Stimulated activated CD4-positive, alpha-beta T cell treated with anti-CD3 and anti-CD28 coated beads, Interleukin-15, amount 100 ng/mL, for 1 hour (primary cell): ENCODE measurements at places on chromosomes 7 and 10.
A peak's percentile ranks its signal among the peaks of the same experiment; 100 is the strongest.

- DNase-seq = no peak
Observed at GRCh38 chr7:107914831-107915230, 23.8 kb downstream of the DLD start.

GRCh38 chr7:84042110-84042539 is 152.5 kb downstream of the SEMA3A start:
- no peak for DNase-seq

- DNase-seq = no peak
Observed at GRCh38 chr10:65112573-65112972, 1591.4 kb downstream of the REEP3 start.

DNA sequence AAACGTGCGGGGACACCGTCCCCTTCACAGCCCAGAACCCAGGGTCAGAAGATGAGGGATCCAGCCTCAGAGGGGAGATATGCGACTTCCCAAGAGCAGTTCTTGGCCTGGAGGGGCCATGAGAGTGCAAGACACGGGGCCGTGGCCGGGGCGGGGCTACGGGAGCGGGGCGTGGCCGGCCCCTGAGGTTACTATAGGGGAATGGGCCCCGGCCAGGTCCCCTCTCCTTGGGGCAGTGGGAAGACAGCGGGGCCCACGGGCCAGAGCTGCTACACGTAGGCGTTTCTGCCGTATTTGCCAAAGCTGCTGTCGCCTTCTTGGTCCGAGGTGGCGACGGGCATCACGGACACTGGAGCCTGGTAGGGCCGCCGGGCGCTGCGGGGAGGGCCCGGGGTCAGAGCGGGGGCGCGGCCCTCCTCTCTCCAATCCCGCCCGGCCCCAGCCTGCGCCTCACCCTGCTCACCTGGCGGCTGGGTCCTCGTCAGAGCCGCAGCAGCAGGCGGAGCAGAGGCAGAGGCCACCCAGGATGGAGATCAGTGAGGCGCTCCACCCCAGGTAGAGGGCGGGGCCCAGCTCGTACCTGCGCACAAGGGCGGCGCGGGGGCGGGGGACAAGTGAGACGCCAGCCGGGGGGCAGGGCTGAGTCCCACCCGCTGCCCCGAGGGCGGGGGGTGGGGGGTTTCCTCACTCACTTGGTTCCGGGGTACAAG is 5.3 kb downstream of the CLDN15 start:
- DNase-seq = no peak

GRCh38 chr10:122499012-122499411 is 37.7 kb downstream of the HTRA1 start:
- no peak for DNase-seq

DNA sequence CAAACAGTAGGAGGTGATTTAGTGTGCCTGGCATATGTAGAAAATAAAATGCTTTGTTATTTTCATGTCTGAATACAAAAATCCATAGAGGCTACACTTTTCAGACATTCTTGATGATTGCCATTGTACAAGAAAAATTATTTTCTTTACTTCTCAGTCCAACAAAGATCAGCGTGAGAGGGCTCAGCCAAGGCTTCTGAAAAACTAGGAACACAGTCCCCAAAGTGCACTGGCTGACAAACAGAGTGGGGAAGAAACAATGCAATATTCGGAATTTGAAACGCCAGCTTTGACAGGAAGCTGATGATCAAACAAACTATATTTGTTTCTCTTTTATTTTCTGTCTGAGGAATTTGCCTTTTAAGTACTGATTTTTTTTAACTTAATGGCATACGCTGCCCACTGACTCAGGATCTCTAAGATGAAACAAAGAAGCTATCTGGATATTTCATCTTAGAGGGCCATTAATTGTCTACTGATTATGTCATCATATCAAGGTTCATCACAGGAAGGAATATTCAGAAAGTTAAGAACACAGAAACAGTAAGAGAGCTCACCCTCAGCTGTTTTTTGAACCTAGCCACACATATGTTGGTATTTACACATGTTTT is 197.0 kb upstream of the INHBA start:
- no peak for DNase-seq

DNA sequence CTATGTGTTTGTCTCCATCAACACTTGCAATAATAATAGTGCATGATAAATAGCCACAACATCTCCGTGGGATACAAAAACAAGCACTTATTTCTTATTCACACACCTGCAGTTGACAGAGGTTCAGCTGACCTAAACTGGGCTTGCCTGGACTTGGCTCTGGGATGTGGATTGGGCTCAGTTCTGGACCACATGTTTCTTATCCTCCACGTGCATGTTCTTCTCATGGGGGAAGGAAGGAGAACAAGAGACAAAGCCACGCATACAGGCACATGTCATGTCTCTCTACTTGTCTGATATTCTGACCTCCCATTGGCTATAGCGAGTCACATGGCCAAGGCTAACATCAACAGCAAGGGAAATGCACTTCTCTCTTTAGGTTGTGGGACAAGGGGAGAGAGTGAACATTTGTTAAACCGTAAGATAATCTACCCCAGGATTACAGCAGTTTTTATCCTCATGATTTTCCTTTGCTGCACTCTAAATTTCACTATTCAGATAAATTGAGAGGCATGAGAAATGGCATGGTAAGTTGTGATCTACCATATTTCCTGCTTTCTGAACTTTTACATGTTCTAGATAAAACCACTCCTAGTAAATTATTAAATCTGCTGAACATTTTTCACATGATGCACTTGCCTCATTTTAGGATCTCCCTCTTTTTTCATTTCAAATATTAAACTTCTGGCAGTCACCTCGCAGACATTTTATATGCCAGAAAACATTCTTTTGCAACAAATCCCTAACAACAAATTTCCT is 33.7 kb downstream of the CFAP58 start:
- no peak for DNase-seq

- DNase-seq = no peak
Observed at GRCh38 chr7:29953726-29954347, 35.8 kb downstream of the SCRN1 start.

DNA sequence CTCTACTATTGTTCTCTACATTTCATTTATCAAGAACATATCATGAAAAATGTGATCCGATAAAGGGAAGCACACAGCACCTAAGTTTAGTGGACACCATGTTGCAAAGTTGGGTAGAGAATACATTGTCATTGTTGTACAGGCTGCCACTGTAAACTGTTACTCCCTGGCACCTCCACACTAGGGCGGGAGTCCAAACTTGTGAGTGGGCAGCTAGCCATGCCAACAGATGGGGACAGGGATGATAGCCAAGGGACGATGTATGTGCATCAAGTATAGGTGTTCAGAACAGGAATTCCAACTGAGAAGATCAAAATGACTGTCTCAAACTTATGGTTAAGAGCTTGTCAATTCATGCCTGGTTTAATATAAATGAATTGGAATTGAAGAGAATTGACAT is 31.1 kb upstream of the COMMD3 start:
- no peak for DNase-seq

- DNase-seq = no peak
Observed at GRCh38 chr7:72785166-72785955, 42.6 kb downstream of the TYW1B start.

DNA sequence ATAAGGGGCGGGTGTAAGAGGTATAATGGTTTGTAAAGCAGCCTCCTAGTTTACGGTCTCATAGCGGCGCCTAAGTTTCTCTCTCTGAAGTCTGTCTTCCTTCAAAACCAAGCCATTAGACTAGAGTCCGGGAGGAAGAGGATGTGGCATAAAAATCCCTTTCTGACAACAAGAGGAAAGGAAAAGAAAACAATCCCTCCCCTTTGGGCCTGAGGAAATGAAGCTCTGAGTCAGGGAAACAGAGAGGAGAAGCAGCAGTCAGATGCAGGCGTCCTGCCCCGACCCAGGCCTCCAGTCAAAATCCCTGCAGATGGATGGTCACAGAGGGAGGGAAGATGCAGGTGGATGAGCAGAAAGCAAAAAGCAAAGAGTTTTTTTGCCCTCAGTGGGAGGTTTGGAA is 23.7 kb downstream of the PARP12 start:
- DNase-seq = no peak

DNA sequence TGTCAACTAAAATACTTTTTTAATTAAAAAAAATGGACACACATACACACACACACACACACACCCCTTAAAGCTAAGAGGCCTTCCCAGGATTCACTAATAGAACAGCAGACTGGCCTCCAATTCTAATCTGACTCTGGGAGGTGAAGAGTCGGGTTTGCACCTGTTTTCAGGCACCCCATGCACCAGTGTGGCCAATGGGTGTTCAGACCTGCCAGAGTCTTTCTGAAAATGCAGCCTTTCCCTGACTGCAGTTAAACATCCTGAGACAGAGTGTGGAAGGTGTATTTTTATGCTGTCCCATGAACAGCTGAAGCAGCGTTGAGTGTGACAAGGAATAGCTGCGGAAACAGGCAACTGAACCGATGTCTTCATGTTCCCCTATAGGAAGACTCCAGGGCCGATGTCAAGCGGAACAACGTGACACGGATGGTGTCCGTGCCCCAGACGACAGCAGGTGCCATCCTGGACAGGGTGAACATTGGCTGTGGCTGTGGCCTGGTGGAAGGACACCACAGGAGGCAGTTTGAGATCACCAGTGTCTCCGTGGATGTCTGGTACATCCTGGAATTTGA is 74.6 kb upstream of the LYZL2 start:
- DNase-seq = no peak

- no peak for DNase-seq
Observed at GRCh38 chr7:136104269-136104603, 127.1 kb upstream of the MTPN start.

DNA sequence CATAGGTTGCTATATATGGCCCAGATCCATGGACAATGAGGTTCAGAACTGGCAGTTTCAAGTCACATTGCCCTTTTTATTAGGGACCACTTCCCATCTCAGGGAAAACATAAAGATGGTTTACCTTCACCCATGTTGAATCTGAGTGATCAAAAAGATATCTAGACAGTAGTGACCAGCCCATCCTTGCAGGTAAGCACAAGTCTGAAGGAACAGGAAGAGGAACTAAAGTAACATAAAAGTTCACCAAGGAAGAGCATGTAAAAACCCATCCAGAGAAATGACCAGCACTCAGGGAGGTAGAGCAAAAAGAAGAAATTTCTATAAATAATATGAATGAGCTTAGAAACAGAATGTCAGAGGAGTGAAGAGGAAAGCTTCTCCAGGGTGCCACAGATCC is 382.5 kb downstream of the PARD3 start:
- DNase-seq = no peak

- DNase-seq = no peak
Observed at GRCh38 chr7:123367031-123367430, 167.3 kb upstream of the SLC13A1 start.

DNA sequence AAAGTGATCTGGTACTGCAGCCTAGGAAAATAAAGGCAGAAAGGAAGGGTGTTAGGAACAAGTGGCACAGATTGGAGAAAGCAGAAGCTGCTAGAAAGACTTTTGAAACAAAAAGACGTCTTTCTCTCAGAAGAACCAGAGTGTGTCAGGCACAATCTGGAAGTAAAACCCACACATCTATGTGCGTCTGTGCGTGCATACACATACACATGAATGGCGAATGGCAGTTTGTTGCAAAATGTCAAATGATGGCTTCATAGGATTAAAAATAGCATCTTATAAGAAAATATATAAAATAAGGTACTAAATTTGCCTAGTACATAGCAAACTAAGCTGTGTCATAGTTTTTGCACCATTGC is 246.3 kb downstream of the CDK14 start:
- no peak for DNase-seq

GRCh38 chr7:137753948-137754851 is 92.6 kb downstream of the DGKI start:
- DNase-seq = no peak

DNA sequence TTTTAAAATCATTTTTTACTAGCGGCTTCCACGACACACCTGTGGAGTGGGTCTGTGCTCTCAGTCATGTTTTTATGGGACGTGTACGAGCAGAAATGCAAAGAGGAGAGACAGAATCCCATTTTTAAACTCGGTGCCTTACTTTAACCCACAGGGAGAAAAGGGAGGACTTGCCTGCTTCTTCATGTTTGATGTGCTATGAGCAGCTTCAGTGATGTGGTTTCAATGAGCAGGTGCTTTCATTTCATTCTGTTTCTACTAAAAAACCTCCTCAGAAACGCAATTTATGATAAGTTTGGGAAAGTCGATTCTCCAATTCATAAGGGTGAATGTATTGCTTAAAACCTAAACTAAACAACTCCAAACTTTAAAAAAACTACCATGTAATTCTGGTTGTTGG is 537.2 kb downstream of the GATA3 start:
- DNase-seq = no peak

DNA sequence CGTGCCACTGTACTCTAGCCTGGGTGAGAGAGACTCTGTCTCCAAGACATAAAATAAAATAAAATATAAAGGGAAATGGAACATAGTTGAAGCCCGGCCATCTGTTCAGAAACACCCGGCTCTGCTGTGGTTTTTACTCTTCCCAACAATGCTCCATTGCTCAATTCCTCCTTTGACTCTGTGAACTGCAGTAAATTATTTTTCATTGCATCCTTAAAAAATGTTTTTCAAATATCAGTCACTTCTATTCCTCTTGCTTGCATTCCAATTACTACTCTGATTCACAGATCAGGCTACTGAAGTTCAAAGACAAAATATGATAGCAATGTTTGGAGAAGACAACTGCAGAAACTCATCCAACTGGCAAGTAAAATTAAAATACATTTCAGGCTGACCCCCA is 983.0 kb downstream of the SORCS1 start:
- no peak for DNase-seq

DNA sequence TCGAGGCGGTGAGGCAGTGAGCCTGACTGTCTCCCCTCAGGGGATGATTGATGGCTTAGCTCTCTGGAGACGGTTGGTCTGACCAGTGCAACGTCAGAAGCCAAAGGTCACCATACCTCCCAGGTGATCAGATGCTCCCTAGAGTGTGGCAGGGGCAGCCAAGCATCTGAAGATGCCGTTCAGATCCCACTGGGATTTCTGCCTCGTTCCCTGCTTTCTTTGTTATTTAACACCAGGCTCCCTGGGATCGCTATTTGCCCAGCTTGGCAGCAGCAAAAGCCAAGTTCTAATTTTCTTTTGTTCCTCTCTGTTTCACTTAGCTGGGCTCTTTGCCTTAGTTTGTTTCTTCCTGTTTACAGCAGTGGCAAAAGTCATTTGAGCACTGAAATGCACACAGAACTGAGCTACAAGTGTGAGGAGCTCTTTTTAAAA is 53.5 kb upstream of the SVIL start:
- DNase-seq = no peak

DNA sequence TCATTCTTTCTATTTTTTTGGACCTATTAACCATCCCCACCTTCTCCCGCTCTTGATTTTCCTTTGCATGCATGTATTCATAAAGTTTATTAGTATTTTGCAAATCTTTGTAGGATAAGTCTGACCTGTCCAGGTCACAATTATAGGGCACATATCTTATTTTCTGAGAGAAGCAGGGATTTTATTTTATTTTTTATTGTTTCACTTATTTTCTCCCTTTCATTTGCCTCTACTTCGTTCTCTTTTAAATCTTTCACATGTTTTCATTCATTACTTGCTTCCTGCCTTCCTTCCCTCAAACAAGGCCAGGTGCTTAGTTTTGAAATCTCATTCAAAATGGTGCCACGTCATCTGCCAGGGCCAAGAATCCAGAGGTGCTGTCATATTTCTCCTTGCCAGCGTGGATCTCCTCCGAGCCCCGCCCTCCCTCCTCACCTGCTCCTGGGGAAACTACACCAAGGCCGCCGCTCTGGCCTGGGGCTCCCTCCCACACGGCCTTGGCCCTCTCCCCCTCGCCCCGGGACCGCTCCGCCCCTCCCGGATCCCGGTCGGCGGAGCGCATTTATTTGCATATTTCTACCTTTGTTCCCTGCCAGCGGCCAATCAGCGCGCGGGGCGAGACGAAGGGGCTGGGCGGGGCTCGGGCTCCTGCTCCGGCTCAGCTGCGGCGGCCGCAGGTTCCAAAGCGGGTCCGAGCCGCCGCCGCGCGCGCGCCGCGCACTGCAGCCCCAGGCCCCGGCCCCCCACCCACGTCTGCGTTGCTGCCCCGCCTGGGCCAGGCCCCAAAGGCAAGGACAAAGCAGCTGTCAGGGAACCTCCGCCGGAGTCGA is at the start of gene TSPAN13:
Gene TSPAN13, plus strand, starts transcription at position 654 of the 830 bp plus-strand sequence. CDS start 213 bp downstream, outside the sequence.
- peak; percentile 29 for DNase-seq
